ENCODE measurements at places on chromosomes 16 and 17. TPM values are rescaled to one million over a fixed set of nuclear protein-coding genes. Genes with fewer than 3 reads are reported as not detected.

ACSM2B gene
- not detected for total RNA-seq

KRTAP2-1 gene
- not detected for total RNA-seq

SCNN1G gene
- total RNA-seq: 8.8 TPM

CTRB2 gene
- total RNA-seq: not detected

EXOC3L1 gene
- total RNA-seq: 1.1 TPM

SULT1A4 gene
- total RNA-seq: 15.4 TPM

RTN4RL1 gene
- total RNA-seq: 3.8 TPM

NEUROD2 gene
- total RNA-seq: not detected

RAMP2 gene
- 245 TPM for total RNA-seq

TMEM235 gene
- not detected for total RNA-seq

KRT39 gene
- not detected for total RNA-seq

All from breast epithelium (tissue), 4 donors.